ENCODE measurements at places on chromosomes 3 and 15.

- DNase-seq = no peak
Observed at GRCh38 chr15:86300390-86301125, 220.9 kb downstream of the AGBL1 start.

DNA sequence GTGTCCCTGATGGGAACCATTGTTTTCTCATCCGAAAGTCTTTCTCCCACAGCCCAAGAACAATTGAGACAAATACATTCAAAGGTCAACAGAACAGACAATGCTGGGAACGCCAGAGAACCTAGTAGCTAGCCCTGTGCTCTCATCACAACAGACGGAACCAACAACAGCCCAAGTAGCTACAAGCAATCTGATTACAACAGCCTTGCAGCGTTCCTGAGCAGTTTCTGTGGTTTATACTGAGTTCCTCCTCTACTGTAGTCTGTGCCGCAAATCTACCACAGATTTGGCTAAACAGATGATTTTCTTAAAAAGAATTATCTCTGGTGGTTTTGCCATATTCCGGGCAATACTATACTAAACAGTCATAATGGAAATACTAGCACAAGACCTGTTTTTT lies 435.6 kb downstream of the MECOM start:
- no peak for DNase-seq

DNA sequence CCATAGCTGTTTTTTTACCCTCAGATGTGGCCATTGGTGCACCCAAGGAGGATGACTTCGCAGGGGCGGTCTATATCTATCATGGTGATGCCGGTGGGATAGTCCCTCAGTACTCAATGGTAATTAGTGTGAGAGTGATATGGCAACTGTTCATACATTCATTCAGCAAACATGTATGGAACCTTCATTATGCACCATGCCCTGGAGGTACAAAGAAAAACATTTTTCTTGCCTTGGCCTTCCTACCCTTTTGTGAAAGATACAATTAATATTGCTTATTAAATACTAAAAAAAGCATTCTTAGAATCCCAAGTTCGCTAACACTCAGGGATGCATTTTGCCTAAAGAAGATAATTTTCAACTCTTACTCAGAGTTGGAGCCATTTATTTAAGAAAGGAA lies 342.4 kb upstream of the CTDSPL start:
- no peak for DNase-seq

- DNase-seq = no peak
Observed at GRCh38 chr3:142088522-142088921, 60.8 kb downstream of the TFDP2 start.

DNA sequence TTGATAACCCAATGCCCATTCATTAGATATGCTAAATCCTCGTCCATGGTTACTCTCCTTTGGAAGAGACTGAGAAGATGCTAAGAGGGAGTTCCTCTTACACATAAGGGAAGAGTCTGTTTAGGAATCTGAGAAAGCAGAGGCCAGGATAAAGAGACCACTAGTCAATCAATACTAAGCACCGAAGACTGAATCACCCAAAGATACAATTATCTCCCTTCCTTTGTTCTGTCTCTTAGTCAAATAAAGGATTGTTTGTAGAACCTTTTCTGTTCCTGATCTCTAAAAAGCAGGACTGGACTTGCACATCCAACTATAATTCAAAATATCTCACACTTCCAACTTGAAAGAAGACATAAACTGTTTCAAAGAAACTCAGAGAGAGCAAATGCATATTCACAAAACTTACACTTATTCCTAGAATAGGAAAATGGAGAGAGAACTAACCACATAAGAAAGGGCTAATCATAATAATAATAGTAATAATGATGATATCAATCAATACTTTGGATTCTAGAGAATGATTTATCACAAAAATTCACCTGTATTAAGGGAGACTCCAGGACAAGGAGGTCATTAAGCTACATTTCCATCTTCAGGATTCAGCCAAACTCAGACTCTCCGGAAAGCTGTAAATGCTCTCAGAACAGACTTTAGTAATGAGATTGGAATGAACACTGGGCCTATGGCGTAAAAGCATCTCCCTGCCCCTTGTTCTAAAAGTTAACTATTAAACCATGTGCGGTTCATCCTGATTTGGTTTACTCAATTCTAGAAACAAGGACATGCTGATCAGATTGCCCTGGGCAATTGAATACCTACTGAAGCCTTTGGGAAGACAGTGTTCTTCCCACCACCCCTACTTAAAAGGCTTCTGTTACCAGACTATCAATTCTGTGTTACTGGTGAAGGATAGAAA lies 401.5 kb downstream of the ZBTB20 start:
- DNase-seq = no peak

GRCh38 chr3:171873580-171873979 lies 30.4 kb downstream of the TMEM212 start:
- DNase-seq = no peak

GRCh38 chr3:179330438-179330837 lies 7.6 kb downstream of the ZNF639 start:
- no peak for DNase-seq

GRCh38 chr15:69805248-69805953 lies 292.3 kb downstream of the TLE3 start:
- no peak for DNase-seq

GRCh38 chr3:177478170-177478867 lies 281.0 kb upstream of the TBL1XR1 start:
- no peak for DNase-seq

DNA sequence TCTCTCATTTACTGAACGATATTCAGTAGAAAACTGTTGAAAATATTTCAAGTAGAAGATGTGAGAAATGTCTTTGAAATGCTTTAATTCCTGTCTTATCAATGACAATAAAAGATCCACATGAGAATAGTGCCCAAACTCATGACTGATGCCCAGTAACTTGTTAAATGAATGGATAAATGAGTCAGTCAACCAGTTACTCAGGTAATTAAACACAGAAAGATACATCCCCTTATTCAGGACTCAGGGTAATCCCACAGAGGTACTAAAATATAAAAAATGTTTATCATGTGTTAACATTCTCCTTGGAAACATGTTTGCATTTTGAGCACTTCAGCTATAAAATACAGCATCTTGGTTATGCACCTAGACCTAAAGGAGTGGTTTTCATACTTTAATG lies 169.5 kb downstream of the MBNL1 start:
- no peak for DNase-seq

DNA sequence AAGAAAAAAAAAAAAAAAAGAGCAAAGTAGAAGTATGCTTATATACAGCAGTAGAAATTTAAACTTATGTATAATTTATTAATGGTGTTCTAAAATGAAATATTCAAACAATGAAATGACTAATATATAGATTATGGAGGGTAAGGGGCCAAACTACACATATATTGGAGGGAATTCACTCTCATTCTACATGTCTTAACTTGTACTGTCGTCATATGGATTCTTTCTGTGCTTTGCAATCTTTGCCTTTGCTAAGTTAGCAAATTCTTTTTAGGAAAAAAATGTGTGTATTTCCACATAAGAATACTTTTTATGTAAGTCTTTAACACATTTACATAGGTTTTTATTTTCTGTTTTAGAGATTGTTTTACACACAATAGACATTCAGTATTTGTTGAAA lies 118.9 kb upstream of the MBNL1 start:
- DNase-seq = no peak

DNA sequence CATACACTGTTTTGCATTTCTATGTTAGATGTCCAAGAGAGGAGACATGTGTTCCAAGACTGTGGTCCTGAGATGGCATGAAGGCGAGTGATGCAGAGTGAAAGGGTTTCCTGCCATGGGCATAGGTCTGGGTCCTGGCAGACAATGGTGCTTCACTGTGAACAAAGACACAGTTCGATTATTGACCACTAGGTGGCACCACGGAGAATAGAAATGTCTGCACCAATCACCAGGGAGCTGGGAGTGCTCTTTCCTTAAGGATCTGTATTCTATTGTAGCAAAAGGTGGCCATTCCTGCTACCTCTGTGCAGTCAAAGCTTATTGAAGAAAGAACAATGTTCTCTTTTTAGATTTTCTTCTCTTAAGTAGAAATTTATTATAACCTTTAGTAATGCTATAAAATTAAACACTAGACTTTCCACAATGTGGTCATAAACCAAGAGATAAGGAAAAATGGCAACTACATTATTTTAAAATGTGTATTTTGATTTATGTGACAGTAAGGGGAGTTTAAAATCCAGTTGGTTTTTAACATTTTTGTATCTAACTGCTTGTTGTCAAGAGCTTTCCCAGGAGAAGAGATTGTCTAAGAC lies 88.7 kb downstream of the GABRG3 start:
- no peak for DNase-seq

- DNase-seq = no peak
Observed at GRCh38 chr3:110894574-110894973, 177.0 kb upstream of the NECTIN3 start.

GRCh38 chr3:5312290-5312689 lies 124.8 kb downstream of the EDEM1 start:
- no peak for DNase-seq

DNA sequence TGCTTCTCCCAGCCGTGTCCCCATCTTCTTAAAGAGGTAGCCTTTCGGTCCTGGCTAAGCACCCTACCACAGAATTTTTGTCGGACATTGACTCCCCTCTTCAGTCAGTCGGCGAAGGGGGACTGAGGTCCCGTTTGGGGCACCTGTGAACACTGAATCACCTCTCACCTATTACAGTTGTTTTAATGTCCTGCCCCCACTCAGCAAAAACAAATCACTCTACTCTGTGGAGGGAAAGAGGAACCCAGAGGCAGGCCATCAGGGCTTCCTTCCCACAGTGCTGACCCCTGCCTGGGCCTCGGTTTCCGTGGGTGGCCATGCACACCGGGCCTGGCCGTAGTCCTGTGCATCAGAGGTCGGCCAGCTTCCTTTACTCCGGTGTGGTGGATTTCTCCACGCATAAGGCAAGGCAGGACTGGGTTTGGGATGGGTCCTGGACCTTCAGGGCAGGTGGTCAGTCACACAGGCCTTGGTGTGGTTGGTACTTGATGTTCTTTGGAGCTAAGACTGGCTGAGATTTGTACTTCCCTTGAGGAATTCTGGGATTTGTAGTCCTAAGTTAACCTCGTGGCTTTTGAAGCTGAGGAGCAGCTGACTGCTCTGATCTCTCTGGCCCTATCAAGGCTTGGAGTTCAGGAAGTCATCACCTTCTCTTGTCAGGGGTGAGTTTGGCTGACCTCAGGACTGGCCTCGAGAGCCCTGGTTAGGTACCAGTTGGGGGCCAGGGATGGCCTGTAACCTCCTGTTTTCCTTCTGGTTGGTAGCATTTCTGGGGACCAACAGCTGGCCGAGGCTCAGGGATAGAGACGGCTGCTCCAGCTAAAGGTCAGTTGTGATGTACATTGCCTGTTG lies 627 bp upstream of the FAM131A start:
- DNase-seq = peak; percentile 62

GRCh38 chr3:45273681-45274515 lies 47.8 kb upstream of the TMEM158 start:
- no peak for DNase-seq

- DNase-seq = no peak
Observed at GRCh38 chr15:63366451-63366850, 15.2 kb downstream of the CA12 start.

- DNase-seq = no peak
Observed at GRCh38 chr15:81484086-81484955, 110.3 kb upstream of the TMC3 start.

- DNase-seq = no peak
Observed at GRCh38 chr3:156691920-156692319, 17.5 kb downstream of the TIPARP start.

DNA sequence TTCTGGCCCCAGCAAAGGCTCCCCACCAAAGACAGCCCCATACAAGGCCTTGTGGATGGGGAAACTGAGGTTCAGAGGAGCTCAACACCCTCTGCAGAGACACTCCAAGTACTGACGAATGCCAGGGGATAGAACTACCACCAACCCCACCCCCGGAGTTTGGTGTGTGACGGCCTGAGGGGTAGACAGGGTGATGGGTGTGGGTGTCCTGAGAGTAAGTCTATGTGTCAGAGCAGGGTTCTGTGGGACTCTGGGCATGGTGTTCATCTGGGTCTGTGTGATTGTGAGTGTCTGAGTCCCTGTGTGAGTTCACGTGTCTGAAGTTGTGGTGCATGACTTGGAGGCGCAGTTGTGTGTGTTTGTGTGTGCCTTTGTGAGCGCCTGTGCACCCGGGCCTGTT lies 7.4 kb downstream of the PTH1R start:
- no peak for DNase-seq

DNA sequence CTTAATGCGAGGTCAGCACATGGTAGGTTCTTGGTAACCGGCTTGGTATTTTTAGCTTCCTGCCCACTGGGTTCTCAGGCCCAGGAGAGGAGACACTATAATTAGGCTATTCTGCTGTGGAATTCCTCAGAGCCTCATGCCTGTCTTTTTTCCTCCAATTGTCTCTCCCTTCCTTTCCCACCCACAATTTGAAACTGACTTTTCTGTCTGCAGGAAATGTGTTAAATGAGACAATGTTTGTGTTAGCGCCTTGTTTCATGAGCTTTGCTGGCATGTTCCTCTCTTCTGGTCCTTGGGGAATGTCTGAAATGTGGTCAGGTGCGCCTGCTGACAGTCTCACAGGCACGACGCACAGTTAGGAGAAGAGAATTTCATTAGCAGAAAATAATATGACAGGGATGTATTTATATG lies 223.6 kb upstream of the CTNNB1 start:
- no peak for DNase-seq
